ENCODE measurements at places on chromosomes 7 and 10. TPM values are rescaled to one million over a fixed set of nuclear protein-coding genes. Genes with fewer than 3 reads are reported as not detected.
A peak's percentile ranks its signal among the peaks of the same experiment; 100 is the strongest.

DNA sequence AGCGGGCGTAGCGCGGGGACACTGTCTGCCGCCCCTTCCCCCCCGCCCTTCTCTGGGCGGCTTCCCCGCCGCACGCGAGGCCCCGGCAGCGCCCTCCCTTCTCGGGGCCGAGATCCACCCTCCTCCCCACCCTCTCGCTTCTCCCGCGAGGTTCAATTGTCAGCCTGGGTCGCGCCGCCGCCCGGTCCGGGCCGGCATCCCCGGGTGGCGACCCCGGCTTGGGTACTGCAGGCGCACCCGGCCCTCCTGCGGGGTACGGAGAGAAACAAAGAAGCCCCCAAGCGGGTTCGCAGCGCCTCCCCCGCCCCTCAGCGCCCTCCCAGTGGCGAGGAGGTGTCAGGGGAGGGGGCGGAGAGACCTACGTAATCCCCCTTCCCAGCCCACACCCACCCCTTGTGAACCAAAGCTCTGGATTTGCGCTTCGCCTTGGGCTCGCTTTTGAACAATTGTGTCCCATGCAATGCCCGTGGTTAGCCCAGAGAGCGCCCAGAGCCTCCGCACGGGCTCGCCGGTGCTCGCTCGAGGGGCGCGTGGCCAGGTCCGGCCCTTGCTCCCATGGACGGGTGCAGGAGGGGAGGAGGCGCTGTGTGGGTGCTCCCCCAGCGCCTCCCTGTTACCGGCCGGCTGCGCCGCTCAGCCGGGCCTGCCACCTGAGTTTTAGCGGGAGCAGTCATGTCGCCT is 634 bp downstream of the HECW1 start:
- DNase-seq = peak; percentile 37

- no peak for DNase-seq
Observed at GRCh38 chr10:12961416-12962205, 39.9 kb downstream of the CCDC3 start.

- DNase-seq = peak; percentile 44
Observed at GRCh38 chr10:113058523-113059370, 108.7 kb downstream of the TCF7L2 start.

The AKR1C2 gene
- total RNA-seq = 19.7 TPM

GRCh38 chr10:104308439-104308903 is 29.8 kb downstream of the ITPRIP start:
- no peak for DNase-seq

The OR2A12 gene
- not detected for total RNA-seq

- peak; percentile 98 for DNase-seq
Observed at GRCh38 chr7:36683695-36684357, 40.5 kb downstream of the AOAH start.

- no peak for DNase-seq
Observed at GRCh38 chr7:38244516-38244915, 28.9 kb downstream of the TARP start.

- peak; percentile 97 for DNase-seq
Observed at GRCh38 chr7:130009848-130010688, 41.1 kb downstream of the ZC3HC1 start.

The AGK gene
- 26.2 TPM for total RNA-seq

- no peak for DNase-seq
Observed at GRCh38 chr10:102996876-102997275, 78.8 kb downstream of the CNNM2 start.

The CEP55 gene
- 35.4 TPM for total RNA-seq
